T-helper 2 cell treated with Interferon-gamma antibody and Interleukin-4, amounts not matched to agents 5 μg/mL and 100 μg/mL, for 36 hours (primary cell): ENCODE measurements at places on chromosomes 6 and 20.
A peak's percentile ranks its signal among the peaks of the same experiment; 100 is the strongest.

DNA sequence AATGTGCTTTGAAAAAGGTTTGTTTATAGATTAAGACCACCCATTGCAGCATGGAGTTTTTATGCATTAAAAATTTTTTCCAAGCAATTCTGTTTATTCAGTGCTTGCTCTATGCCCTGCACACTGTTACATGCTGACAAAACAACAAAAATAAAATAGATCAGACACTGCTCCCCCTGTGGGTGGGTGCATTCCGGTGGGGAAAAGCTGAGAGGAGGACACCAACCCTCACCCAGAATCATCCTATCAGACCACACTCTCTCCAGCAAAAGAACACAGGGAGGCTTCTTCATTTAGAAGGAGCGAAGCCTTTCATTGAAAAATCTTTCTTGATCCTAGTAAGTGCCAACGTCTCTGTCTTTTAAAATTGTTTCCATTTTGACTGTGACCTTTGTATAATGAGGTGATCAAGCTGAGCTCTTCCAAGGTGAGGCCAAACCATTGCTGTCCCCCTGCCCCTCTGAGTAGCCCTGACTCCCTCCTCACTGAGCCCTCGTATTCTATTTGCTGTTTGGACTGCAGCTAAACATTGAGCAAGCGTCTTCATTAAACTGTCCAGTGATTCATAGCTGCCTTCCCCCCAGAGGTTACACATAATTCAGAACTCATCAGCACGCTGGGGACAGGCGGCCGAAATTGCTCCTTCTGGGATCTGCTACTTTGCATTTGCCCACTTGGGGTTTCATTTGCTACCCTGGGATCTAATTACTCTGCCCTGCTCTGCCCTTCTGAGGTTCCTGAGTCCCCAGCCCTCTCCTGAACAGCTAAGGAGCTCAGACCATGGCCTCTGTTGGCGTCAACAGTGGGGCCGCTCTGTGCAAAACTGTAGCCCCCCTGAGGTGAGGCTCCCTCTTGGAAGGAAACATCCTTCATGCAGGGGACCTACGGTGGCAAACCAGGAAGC, 102.4 kb downstream of the F13A1 start:
- no peak for DNase-seq
- no peak overlapping the region for H3K27ac ChIP-seq
- H3K36me3 ChIP-seq = no peaks in the 10 kb centered on the region
- H3K27me3 ChIP-seq = no peaks in the 10 kb centered on the region
- no peak overlapping the region for H3K4me3 ChIP-seq

DNA sequence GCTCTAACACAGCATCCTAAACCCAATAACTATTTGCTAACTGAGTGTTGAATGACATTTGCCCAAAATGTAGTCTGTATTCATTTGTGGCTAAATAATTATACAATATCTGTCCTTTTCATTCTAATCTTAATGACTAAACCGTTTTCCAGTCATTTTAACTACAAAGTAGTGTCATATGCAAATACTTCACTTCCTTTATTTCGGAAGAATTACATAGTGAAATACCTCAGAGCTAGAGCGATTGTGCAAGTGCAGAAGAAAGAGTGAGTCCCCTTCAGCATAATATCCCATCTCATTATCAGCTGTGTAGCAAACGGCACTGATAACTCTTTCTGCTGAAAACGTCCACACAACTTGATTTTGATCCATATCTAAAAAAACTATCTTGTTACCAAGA, 66.2 kb downstream of the ROS1 start:
- H3K4me3 ChIP-seq = no peak overlapping the region
- H3K27me3 ChIP-seq = peaks cover 2% of the 10 kb centered on the region
- no peaks in the 10 kb centered on the region for H3K4me1 ChIP-seq
- no peaks in the 10 kb centered on the region for H3K36me3 ChIP-seq

DNA sequence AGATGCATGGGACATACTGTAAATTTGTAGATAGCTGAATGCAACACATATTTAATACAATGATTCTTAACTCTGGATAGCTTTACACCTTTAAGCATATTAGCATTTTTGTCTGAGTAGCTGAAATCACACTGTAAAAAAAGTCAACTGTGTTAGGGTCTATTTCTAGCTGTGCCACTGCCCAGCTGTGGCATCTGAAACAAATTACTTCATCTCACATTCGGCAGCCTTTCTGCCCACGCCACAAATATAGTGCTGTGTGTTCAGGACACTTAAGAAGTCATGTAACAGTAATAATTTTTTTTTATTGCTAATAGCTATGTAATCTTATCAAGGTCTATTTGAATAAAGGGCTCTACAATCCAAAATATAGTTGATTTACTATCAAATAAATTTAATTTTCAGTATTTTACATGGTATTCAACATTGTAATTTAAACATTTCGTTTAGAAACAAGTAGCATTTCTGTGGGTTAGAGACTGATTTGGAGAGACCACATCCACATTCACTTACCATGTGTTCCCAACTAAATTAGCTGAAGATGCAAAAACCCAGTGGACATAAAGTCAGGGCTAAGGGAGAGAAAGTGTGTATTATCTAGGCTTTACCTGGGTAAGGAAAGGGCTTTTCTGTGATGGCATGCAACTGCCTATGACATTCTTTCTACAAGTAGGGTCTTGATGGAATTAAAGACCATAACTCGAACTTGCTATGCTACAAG, 276.7 kb downstream of the PLCB1 start:
- H3K27ac ChIP-seq = no peak overlapping the region
- peaks cover 2% of the 10 kb centered on the region for H3K4me1 ChIP-seq
- no peaks in the 10 kb centered on the region for H3K36me3 ChIP-seq
- DNase-seq = no peak
- no peak overlapping the region for H3K4me3 ChIP-seq

DNA sequence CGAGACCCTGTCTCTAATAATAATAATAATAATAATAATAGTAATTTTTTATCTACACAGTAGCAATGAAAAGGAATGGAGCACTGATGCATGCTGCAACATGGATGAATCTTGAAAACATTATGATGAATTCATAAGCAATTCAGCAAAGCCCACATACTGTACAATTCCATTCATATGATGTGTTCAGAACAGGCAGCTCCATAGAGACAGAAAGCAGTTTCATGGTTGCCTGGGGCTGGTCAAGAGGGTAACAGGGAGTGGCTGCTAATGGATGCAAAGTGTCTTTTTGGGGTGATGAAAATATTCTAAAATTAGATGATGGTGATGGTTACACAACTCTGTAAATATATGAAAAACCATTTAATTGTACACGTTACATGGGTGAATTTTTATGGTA, 43.6 kb downstream of the SLC24A3 start:
- H3K36me3 ChIP-seq = no peaks in the 10 kb centered on the region
- H3K27me3 ChIP-seq = no peaks in the 10 kb centered on the region
- no peak overlapping the region for H3K4me3 ChIP-seq
- DNase-seq = no peak
- no peaks in the 10 kb centered on the region for H3K4me1 ChIP-seq

DNA sequence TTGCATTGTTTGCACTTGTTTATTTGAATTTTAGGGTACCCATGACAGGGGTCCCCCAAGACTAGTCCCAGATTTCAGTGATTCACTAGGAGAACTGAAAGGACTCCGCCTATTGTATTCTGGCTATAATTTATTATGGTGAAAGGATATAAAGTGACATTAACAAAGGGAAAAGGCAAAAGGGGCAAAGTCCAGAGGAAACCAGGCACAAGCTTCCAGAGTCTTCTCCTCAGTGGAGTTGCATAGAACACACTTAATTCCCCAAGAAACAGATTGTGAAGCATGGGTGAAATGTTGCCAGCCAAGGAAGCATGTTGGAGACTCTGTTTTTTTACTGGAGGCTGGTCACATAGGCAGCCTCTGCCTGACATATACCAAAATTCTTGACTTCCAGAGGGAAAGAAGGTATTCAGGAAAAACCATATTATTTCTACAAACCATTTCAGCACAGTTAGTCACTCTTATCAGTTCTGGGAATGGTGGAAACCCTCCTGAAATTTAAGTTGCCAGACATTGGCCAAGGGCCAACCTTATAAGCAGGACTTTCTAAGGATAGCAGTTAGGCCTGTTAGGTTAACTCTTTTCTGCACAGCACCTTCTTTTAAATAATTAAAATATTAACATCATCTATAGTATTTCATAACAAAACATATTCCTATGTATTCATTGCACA, 71.8 kb downstream of the FIG4 start:
- DNase-seq = no peak
- H3K27ac ChIP-seq = no peak overlapping the region
- peaks cover 8% of the 10 kb centered on the region for H3K36me3 ChIP-seq
- H3K27me3 ChIP-seq = no peaks in the 10 kb centered on the region

DNA sequence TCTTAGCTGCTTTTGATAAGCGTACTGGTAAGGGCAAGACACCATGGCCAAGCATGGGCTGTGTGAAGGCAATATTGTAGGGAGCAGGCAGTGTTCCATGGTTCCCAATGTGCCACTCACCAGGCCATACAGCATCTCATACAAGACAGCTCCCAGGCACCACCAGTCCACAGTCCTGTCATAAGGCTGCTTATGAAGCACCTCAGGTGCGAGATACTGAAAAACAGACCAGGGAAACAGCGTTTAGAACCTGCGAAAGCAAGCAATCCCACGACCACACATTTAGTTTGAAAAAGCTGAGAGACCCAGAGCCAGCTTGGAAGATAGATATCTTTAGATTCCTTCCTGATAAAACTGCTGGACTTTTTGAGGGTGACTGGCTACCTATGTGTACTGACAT, 119.1 kb upstream of the SLC2A12 start:
- peaks cover 4% of the 10 kb centered on the region for H3K27me3 ChIP-seq
- H3K27ac ChIP-seq = no peak overlapping the region
- H3K36me3 ChIP-seq = peaks cover 39% of the 10 kb centered on the region
- peak overlapping the region; percentile 1 for H3K4me3 ChIP-seq

GRCh38 chr20:8216375-8217200, 84.5 kb downstream of the PLCB1 start:
- no peak overlapping the region for H3K4me3 ChIP-seq
- peak; percentile 17 for DNase-seq
- no peaks in the 10 kb centered on the region for H3K27me3 ChIP-seq
- H3K4me1 ChIP-seq = peaks cover 40% of the 10 kb centered on the region
- no peak overlapping the region for H3K27ac ChIP-seq
- no peaks in the 10 kb centered on the region for H3K36me3 ChIP-seq

DNA sequence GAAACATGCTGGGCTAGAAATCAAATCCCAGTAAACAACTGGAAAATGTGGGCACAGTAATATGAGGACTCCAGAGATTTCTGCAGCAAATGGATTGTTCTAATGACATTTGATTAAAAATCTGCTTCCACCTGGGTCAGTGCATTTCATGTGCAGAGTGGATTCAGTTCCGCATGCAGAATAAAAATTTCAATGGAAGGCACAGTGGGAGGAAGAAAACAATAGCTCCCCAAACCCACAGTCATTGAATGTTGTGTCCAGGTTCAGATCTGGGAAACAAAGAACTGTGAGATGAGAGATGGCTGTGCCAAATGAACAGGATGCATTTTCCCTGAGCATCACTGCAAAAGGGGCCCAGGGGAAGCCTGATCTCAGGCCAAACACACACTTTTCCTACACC, 403.1 kb downstream of the BTBD9 start:
- H3K27ac ChIP-seq = no peak overlapping the region
- DNase-seq = no peak
- no peaks in the 10 kb centered on the region for H3K36me3 ChIP-seq
- no peak overlapping the region for H3K4me3 ChIP-seq
